ENCODE measurements at places on chromosomes 12 and 14.

DNA sequence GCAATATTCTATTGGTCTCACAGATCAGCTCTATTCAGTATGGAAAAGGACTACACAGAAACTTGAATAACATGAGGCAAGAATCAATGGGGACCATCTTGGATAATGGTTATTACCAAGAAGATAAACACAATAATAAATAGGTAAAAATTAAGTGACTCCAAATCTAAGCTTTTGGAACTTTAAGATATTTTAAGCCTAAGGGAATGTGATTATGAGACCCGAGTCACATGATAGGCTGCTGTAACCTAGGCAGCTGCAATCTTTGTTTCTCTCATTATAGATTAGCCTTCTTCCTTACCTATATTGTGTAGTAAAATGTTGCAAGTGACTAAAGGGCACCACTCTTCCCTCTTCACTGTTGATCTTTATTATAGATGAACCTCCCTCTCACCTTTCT lies 121.9 kb downstream of the SYT10 start:
- no peak for DNase-seq

DNA sequence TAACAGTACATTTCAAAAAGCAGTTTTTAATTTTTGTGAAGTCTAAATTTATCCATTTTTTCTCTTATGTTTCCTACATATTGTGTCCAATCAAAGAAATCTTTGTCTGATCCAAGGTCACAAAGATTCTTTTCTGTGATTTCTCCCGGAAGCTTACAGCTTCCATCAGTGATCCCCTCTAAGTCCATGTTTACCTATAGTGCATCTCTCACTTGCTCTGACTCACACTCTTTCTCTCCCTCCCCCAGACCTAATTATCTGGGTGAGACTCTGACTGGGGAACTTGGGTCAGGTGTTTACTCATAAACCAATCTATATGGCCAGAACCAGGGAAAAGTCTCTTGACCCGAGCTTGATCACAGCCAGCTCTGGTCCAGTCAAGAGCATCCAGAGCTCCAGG lies 224.4 kb downstream of the SPTSSA start:
- no peak for DNase-seq

- no peak for DNase-seq
These were observed 215.0 kb downstream of the PRKD1 start for GRCh38 chr14:29712601-29713000.

DNA sequence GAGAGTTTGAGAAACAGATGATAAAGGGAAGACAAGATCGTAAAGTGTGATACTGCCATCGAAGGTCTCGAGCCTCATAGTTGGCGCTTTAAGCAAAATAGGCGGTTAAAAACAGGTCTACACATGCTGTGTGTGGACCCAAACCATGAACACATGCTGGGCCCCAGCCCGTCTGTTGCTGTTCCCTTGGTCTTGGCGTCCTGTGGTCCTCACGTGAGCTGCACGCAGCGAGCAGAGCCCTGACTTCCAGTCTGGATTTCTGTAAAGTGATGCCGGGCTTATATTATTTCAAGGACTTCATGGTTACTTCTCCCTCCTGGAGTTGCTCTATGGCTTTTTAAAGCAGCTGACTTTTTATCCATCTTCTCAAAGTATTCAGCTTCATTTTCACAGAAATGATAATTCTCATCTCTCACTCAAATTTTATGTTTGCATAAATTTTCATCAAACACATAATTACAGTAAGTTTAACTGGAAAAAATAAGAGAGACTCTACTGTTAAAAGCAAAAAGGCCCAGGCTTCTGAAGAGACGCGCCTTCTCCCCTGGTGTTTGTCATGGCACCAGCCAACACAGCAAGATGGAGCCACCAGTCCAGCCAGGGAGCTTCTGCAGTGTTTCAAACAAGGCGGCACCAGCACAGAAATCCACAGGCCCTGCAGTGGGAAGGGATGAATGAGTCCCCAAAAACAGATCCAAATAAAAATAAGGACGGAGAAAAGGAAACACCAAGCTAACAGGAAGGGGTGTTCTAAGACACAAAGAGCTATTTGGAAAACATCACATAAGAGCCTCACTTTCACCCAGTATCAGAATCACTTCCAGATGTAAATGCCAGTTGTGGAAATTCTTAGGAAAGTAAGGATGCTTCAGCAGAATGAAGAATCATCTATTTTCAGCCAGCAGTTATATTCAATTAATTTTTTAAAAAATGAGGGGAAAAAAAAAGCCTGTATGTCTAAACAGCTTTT lies 24.9 kb downstream of the SFSWAP start:
- DNase-seq, result no peak

DNA sequence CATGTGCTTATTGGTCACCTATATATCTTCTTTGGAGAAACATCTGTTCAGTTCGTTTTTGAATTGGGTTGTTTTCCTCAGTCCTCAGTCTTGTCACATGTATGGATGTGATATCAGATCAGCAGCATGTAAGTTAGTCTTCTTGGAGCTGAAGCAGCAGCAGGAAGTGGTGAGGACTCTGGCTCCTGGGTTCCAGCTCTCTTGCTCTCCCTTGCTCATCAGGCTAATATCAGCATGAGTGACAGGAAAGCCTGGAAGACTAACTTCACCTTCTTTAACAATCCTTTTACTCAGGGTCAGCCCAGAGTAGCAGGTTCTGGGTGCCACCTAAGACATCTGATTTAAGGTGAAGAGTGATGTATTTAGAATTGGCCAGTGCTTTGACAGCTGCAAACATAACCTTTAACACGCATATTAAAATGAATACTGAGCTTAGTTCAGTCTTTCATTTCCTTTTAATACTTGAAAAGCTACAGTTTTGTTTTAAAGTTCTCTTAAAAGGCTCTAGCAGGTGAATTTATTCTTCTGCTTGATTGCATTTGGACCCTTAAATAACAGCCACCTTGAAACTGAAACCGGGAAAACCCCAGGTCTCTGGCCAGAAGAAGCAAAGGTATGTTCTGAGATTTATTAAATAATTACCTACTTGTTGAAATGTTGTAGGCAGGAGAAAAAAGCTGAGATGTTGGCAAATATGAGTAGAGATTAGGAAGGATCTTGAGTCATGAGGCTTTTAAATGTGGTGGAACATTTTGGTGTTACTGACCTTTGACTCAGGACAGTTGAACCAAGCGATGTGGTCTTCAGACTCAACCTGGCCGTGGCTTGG lies 54.3 kb downstream of the DRAM1 start:
- DNase-seq, result no peak

DNA sequence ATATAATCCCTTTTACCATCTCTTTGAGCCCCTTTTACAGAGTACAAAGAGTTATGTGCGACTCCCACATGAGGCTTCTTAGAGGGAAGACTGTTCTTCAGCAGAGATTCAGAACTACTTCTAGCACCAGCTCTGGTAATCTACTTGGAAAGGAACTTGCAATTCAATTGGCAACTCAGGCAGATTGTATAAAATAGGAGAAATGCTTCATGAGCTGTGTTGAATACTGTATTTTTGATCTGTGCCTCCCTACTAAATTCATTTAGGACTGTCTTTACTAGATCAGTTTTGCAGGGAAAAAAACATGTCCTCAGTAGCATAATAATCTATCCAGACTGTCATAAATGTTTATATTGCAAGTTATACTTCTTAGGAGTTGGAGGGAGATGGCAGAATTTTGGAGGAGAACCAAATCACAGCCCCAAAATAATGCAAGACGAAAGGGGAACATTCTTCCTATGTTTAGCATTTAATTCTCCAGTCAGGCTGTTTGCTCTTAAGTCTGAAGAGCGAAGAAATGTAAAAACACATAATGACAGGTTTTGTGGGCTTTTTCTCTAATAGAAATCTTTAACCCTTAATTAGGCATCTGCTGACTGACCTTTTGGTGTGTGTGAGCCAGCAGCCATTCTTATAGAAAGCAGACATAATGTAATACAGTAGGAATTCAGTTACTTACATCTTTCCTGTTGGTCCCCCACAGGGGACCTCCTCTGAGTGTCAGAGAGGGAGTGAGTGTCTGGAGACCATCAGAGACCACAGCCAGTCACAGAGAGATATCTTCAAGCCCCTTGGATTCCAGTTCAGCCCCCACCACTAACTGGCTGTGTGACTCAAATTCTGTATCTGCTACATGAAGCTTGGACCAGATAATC lies 3.9 kb downstream of the ANO4 start:
- no peak for DNase-seq
